ENCODE measurements at places on chromosomes 7 and 10. TPM values are rescaled to one million over a fixed set of nuclear protein-coding genes. Genes with fewer than 3 reads are reported as not detected.

NXPH1 gene
- not detected for total RNA-seq

LLCFC1 gene
- total RNA-seq, result not detected

DNA sequence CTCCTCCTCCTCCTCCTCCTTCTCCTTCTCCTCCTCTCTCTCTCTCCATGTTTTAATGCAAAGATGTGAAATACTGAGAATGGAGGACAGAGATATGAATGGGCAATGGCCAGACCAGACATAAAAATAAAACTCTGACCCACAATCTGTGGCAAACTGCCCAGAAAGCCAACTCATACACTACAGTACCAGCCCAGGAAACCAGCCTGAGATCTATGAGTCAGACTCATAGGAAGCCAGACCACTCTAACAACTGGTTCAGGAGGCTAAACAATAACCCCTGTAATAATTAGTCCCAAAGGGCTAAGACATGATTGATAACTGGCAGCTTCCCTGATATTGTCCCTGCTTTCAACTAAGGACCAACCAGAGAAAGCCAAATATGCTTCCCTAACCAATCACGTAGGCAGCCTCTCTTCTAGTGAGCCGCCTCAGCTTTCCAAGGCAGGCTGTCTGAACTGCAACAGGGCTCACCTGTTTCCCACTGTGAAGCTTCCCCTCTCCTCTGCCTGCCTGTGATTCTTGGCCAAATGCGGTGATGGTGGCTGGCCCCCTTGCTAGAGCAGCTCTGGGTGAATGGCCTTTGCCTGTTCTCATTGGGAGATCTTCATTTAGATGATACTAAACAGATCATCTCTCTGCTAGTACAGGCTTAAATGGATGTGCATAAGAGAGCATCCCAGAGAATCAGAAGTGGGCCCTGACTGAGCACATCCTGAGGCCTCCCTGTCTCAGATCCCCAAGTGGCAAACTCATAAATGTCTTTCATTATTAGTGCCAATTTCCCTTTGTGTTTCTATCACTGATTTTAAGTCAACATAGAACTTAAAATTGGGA, 817.6 kb downstream of the TNS3 start:
- DNase-seq, result no peak
- H3K27me3 ChIP-seq, result no peaks in the 10 kb centered on the region
- no peaks in the 10 kb centered on the region for H3K4me1 ChIP-seq
- H3K4me3 ChIP-seq, result no peak overlapping the region
- no peaks in the 10 kb centered on the region for H3K36me3 ChIP-seq

- no peak overlapping the region for H3K4me3 ChIP-seq
- peaks cover 2% of the 10 kb centered on the region for H3K36me3 ChIP-seq
- no peak overlapping the region for H3K27ac ChIP-seq
- H3K27me3 ChIP-seq, result no peaks in the 10 kb centered on the region
- H3K4me1 ChIP-seq, result peaks cover 51% of the 10 kb centered on the region
- DNase-seq, result no peak
Measured at GRCh38 chr7:17123020-17123419, 175.4 kb upstream of the AHR start.

MYO1G gene
- 595 TPM for total RNA-seq

DNA sequence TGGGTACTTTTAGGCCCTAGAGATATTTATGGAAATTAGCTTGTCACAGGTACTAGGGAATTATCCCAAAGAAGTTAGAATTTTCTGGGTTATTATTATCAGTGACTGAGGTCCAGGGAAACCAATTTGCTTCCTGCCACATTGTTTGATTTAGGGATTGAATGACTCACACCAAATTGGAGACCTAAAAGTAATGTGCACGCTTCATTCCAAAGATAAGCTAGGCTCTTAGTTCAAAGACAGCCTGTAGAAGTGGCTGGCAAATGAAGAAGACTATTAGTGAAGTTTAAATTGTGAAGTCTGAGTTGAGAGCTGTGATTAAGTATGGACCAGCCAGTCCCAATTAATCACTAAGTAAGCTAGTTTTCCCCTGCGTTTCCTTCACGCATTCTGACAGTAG, 188.1 kb upstream of the MYO3A start:
- DNase-seq, result no peak
- no peak overlapping the region for H3K4me3 ChIP-seq
- no peaks in the 10 kb centered on the region for H3K27me3 ChIP-seq
- no peaks in the 10 kb centered on the region for H3K4me1 ChIP-seq
- no peak overlapping the region for H3K27ac ChIP-seq

DNA sequence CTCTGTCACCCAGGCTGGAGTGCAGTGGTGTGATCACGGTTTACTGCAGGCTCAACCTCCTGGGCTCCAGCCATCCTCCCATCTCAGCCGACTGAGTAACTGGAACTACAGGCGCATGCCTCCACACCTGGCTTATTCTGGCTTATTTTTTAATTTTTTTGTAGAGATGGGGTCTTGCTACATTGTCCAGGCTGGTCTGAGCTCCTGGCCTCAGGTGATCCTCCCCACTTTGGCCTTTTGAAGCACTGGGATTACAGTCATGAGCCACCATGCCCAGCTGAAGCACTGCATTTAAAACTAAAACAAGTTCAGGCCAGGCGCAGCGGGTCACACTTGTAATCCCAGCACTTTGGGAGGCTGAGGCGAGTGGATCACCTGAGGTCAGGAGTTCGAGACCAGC, 8.0 kb downstream of the SH3PXD2A start:
- no peak for DNase-seq
- no peaks in the 10 kb centered on the region for H3K36me3 ChIP-seq
- peaks cover 15% of the 10 kb centered on the region for H3K4me1 ChIP-seq
- H3K4me3 ChIP-seq, result no peak overlapping the region
- no peak overlapping the region for H3K27ac ChIP-seq

ZNF479 gene
- not detected for total RNA-seq

DNA sequence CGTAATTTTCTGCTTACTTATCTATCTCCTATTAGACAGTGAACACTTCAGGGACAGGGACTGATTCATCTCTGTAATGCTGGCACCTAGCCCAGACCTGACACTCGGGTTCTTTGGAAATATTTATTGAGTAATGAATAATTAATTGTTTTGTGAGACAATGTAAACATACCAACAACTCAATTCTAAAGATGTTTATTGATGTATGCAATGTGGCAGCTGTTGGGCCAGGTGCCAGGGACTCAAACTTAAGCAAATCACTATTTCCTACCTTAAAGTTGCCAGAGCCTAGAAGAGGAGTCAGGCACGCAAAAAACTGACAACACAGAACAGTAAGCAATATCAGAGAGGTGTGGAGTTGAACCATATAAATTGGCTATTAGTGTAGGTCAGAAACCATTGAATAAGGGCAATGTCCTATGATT, 63.6 kb upstream of the BMPER start:
- H3K27ac ChIP-seq, result no peak overlapping the region
- H3K4me3 ChIP-seq, result no peak overlapping the region
- no peaks in the 10 kb centered on the region for H3K27me3 ChIP-seq
- H3K4me1 ChIP-seq, result no peaks in the 10 kb centered on the region
- DNase-seq, result no peak
